Sigmoid colon (tissue), 7 donors: ENCODE measurements at places on chromosomes 4 and X. TPM values are rescaled to one million over a fixed set of nuclear protein-coding genes. Genes with fewer than 3 reads are reported as not detected.

DNA sequence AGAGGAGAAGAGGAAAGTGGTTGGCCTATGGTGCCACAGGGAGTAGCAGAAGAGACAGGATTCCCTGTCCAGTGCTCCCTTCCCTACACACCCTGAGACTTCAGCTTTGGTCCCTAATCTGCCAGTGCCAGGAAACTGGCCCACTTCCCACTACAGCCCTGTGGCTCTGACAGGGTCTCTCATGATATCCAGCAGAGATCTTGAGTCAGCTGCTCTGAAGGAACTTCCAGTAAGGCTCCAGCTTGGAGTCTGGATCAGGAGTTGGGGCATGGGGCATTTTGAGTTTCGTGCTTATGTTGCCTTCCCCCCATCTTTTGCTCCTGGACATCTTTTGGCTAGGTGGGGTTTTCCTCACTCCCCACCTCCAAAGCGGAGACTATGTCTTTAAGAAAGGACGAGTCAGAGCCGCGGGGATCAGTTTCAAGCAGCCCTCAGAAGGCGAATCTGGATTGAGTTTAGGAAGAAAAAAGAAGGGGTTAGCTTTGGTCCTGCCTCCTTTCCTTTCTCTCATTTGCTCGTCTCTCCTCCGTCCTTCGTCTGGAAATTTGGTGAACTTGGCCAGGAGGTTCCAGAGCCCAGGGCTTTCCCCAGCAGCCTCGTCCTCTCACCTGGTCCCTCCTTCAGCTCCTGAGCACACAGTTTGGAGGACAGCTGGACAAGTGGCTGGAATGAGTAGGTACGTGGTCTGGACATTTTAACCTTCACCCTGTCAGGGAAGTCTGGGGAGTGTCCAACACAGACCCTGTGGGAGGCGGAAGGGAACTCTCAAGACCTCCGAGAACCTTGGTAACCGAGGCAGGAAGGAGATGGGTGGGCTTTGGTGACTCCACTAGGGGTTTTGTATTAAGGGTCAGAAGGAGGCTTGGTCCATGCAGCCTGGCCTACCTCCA, 104.4 kb downstream of the RTL5 start:
- DNase-seq, result peak; percentile 33
- H3K4me1 ChIP-seq, result peaks cover 21% of the 10 kb centered on the region
- peaks cover 3% of the 10 kb centered on the region for H3K27me3 ChIP-seq
- peak overlapping the region; percentile 36 for H3K4me3 ChIP-seq
- H3K27ac ChIP-seq, result peak overlapping the region; percentile 78

DNA sequence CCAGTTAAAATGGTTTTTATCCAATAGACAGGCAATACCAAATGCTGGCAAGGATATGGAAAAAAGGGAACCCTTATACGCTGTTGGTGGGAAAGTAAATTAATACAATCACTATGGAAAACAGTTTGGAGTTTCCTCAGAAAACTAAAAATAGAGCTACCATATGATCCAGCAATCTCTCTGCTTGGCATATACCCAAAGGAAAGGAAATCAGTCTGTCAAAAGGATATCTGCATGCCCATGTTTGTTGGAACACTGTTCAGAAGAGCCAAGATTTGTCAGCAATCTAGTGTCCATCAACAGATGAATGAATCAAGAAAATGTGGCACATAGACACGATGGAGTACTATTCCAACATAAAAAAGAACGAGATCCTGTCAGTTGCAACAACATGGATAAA, 91.0 kb upstream of the SH3RF1 start:
- H3K4me3 ChIP-seq, result no peak overlapping the region
- DNase-seq, result no peak
- no peaks in the 10 kb centered on the region for H3K36me3 ChIP-seq
- H3K27me3 ChIP-seq, result no peaks in the 10 kb centered on the region
- no peak overlapping the region for H3K27ac ChIP-seq
- H3K4me1 ChIP-seq, result no peaks in the 10 kb centered on the region

DNA sequence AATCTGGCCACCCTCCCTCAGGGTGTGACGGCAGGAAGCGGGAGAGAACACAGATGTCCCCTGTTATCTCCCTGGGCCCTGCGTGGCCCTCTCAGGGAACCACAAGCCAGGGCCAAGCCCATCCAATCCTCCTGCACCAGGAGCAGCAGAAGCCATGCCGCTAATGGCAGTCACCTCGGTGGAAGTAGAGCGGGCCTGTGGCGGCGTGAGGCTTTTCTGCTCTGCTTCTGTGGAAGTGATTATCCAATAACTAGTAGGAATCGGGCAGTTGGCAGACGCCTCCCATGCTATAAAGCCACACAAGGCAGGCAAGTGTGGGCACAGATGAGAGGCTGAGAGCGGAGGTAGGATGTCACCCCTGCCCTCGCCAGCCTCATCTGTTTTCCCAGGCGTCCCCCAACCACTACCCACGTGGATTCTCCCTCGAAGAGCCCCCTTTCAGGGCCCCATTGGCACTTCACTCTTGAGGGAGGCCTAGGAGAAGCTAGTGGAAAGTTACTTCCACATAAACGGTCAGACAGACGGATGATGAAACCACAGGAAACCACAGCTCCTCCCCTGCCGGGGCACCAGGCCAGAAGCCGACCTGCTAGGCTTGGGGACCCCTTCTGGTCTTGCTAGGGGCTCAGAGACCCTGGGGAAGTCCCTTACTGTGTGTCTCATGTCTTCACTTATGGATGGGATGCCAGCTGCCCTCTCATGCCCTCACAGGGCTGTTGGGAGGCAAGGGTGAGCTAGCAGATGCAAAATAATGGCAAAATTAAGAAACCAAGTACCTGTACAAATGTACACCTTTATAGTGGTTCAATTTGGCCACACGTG, 18.8 kb upstream of the TMSB4X start:
- H3K4me1 ChIP-seq, result no peaks in the 10 kb centered on the region
- H3K27me3 ChIP-seq, result no peaks in the 10 kb centered on the region
- no peak overlapping the region for H3K4me3 ChIP-seq
- DNase-seq, result no peak

GRCh38 chr4:156137679-156138473, 184.2 kb upstream of the CTSO start:
- peak overlapping the region; percentile 45 for H3K27ac ChIP-seq
- H3K36me3 ChIP-seq, result no peaks in the 10 kb centered on the region
- H3K4me1 ChIP-seq, result peaks cover 17% of the 10 kb centered on the region
- H3K27me3 ChIP-seq, result no peaks in the 10 kb centered on the region

DNA sequence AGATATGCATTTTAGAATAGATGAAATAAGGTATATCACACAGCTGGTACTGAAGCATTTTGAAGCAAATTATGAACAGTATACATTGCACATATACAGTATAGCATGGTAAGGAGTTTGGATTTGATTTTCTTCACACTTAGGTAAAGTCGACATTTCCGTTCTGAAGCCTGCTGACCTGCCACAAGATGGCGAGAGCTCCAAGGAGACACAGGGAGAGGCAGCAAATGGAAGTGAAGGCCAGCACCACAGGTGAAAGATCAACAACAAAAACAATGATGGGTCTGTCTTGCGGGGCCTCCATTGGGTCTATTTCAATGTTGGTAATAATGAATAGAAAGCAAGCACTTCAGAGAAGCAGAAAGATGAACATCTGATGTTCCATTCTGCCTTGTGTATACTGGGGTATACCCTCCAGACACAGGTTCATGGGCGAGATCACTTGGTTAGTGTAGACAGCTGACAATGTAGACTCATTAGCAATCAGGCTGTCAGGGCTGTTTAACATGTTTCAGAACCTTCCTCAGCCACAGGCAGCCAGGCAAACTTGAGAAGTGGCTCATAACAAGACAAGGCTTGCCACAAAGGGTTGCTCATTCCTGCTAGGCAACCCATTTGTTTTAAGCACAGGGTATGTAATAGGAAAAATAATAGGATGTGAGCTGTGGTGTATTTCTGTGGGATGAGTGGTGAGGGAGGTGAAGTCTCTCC, 21.4 kb upstream of the NOX1 start:
- no peaks in the 10 kb centered on the region for H3K36me3 ChIP-seq
- no peaks in the 10 kb centered on the region for H3K4me1 ChIP-seq
- H3K27me3 ChIP-seq, result no peaks in the 10 kb centered on the region

DNA sequence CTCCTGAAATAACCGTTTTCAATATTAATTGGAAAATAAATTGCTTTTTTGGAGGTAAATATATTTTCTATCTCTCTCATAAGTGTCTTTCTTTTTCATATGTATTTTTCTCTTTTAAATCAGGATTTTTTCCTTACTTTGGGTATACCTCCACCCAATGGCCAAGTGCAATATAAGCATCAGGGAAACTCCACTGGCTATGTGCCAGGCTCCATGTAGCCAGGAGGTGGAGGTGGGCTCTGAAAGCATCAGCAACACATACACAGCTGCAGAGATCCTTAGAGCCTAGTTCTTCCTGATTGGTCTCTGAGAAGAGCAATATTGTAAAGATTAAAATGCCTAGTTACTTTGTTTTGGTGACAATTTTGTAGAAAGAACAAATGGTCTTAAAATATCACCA, 3.4 kb downstream of the GABRA2 start:
- H3K36me3 ChIP-seq, result no peaks in the 10 kb centered on the region
- peaks cover 64% of the 10 kb centered on the region for H3K27me3 ChIP-seq
- no peak overlapping the region for H3K27ac ChIP-seq
- H3K4me3 ChIP-seq, result no peak overlapping the region
- peaks cover 6% of the 10 kb centered on the region for H3K4me1 ChIP-seq

GRCh38 chr4:40055863-40056715, 561 bp upstream of the N4BP2 start:
- peak overlapping the region; percentile 85 for H3K4me3 ChIP-seq
- H3K27ac ChIP-seq, result peak overlapping the region; percentile 100
- peaks cover 27% of the 10 kb centered on the region for H3K4me1 ChIP-seq
- no peaks in the 10 kb centered on the region for H3K36me3 ChIP-seq
- DNase-seq, result peak; percentile 84
- H3K27me3 ChIP-seq, result no peaks in the 10 kb centered on the region

GRCh38 chr4:71186566-71187403, 152.0 kb upstream of the SLC4A4 start:
- peak overlapping the region; percentile 76 for H3K27ac ChIP-seq
- no peaks in the 10 kb centered on the region for H3K36me3 ChIP-seq
- H3K4me1 ChIP-seq, result peaks cover 12% of the 10 kb centered on the region
- DNase-seq, result peak; percentile 68
- H3K27me3 ChIP-seq, result no peaks in the 10 kb centered on the region

GRCh38 chrX:13607331-13607995, 38.1 kb downstream of the EGFL6 start:
- no peaks in the 10 kb centered on the region for H3K27me3 ChIP-seq
- H3K27ac ChIP-seq, result no peak overlapping the region

GRCh38 chr4:54556051-54556450, 101.7 kb upstream of the KIT start:
- H3K27me3 ChIP-seq, result no peaks in the 10 kb centered on the region
- no peak for DNase-seq
- H3K36me3 ChIP-seq, result no peaks in the 10 kb centered on the region
- no peak overlapping the region for H3K4me3 ChIP-seq
- no peaks in the 10 kb centered on the region for H3K4me1 ChIP-seq

- H3K27ac ChIP-seq, result no peak overlapping the region
- H3K36me3 ChIP-seq, result no peaks in the 10 kb centered on the region
- no peak overlapping the region for H3K4me3 ChIP-seq
- no peaks in the 10 kb centered on the region for H3K27me3 ChIP-seq
- no peaks in the 10 kb centered on the region for H3K4me1 ChIP-seq
Measured at GRCh38 chr4:102319594-102319993, 25.7 kb downstream of the SLC39A8 start.

DNA sequence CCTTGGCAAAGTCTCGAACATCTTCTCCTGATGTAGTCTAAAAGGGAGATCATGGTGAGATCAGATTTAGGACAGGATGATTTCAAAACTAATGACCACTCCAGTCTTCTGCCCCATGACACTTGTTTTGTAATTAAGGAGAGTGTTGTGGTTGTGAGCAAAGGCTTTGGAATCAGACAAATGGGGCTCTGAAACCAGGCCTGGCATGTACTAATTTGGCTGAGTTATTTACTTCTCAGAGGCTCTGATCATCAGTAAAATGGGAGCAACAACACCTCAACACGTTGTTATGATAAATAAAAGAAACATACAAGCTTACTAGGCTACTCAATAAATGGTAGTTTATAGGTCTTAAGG, 106.9 kb upstream of the FTHL17 start:
- no peaks in the 10 kb centered on the region for H3K36me3 ChIP-seq
- no peaks in the 10 kb centered on the region for H3K27me3 ChIP-seq

GRCh38 chr4:183971929-183972490, 66.9 kb downstream of the STOX2 start:
- no peaks in the 10 kb centered on the region for H3K4me1 ChIP-seq
- DNase-seq, result no peak
- H3K27ac ChIP-seq, result no peak overlapping the region
- H3K4me3 ChIP-seq, result no peak overlapping the region
- H3K36me3 ChIP-seq, result no peaks in the 10 kb centered on the region

- DNase-seq, result no peak
- H3K4me3 ChIP-seq, result no peak overlapping the region
- peak overlapping the region; percentile 89 for H3K27ac ChIP-seq
- H3K4me1 ChIP-seq, result no peaks in the 10 kb centered on the region
- no peaks in the 10 kb centered on the region for H3K27me3 ChIP-seq
- no peaks in the 10 kb centered on the region for H3K36me3 ChIP-seq
Measured at GRCh38 chr4:76737180-76737579, 160.8 kb downstream of the SOWAHB start.

GRCh38 chr4:8403976-8404375, 36.5 kb downstream of the ACOX3 start:
- no peaks in the 10 kb centered on the region for H3K4me1 ChIP-seq
- H3K36me3 ChIP-seq, result peaks cover 34% of the 10 kb centered on the region
- no peak overlapping the region for H3K4me3 ChIP-seq
- no peak overlapping the region for H3K27ac ChIP-seq
- no peaks in the 10 kb centered on the region for H3K27me3 ChIP-seq

GRCh38 chrX:7294483-7294882, 146.5 kb upstream of the PUDP start:
- H3K27ac ChIP-seq, result no peak overlapping the region
- no peak for DNase-seq
- no peaks in the 10 kb centered on the region for H3K27me3 ChIP-seq
- no peak overlapping the region for H3K4me3 ChIP-seq
- no peaks in the 10 kb centered on the region for H3K4me1 ChIP-seq

DNA sequence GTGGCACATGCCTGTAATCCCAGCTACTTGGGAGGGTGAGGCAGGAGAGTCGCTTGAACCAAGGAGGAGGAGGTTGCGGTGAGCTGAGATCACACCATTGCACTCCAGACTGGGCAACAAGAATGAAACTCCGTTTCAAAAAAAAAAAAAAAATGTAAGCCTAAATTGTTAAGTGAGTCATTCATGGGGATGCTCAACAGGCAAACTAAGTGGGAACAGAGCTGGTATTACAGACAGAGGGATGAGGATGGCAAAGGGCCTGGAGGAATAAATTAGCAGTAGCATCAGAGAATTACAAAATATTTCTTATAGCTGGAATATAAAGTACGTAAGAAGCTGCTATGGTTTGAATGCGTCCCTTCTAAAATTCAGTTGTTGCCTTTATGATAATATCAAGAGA, 43.4 kb upstream of the OGT start:
- H3K4me1 ChIP-seq, result no peaks in the 10 kb centered on the region
- H3K36me3 ChIP-seq, result no peaks in the 10 kb centered on the region
- no peaks in the 10 kb centered on the region for H3K27me3 ChIP-seq
- H3K4me3 ChIP-seq, result no peak overlapping the region
- H3K27ac ChIP-seq, result no peak overlapping the region

SNX12 gene
- 40.2 TPM for total RNA-seq

AKAP14 gene
- not detected for total RNA-seq

EGF gene
- total RNA-seq, result 1.3 TPM

ZNF711 gene
- total RNA-seq, result 2.0 TPM

TEX11 gene
- total RNA-seq, result not detected

HTN3 gene
- total RNA-seq, result not detected

ZDHHC15 gene
- 2.1 TPM for total RNA-seq

BMX gene
- total RNA-seq, result 3.0 TPM

ZMAT1 gene
- total RNA-seq, result 12.2 TPM

COL4A6 gene
- 0.41 TPM for total RNA-seq

ETNPPL gene
- total RNA-seq, result not detected

IL21 gene
- not detected for total RNA-seq

KLF8 gene
- 10.4 TPM for total RNA-seq

POU4F2 gene
- total RNA-seq, result not detected
